ENCODE measurements at places on chromosomes 13 and 19. TPM values are rescaled to one million over a fixed set of nuclear protein-coding genes. Genes with fewer than 3 reads are reported as not detected.
A peak's percentile ranks its signal among the peaks of the same experiment; 100 is the strongest.

- no peak for DNase-seq
Measured at GRCh38 chr13:24097064-24097463, 63.5 kb upstream of the SPATA13 start.

GRCh38 chr19:28290963-28291657, 921.8 kb downstream of the UQCRFS1 start:
- DNase-seq: no peak

DNA sequence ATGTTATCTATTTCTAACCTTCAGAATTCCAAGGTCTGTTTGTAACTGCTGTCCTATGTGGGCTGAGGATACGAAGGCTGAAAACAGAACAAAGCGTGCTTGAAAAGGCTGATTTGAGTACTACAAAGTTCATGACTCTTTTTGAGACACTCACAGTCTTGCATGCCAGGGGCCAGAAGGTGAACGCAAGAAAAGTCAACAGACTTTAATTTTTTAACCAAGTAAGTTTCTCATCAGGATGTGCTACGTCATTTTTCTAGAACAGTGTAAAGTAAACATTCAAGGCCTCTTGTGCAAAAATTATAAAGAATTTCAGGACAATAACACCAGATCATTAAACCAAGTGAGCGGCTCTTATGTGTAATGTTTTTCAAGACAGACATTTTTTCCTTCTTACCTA, 163.5 kb downstream of the COG6 start:
- no peak for DNase-seq

GRCh38 chr13:29886446-29886845, 36.0 kb upstream of the UBL3 start:
- no peak for DNase-seq

GRCh38 chr19:30704771-30705330, 332.7 kb downstream of the ZNF536 start:
- DNase-seq: peak; percentile 8

GRCh38 chr13:50529154-50529882, 314.2 kb downstream of the DLEU7 start:
- DNase-seq: peak; percentile 89

CCNE1 gene
- 2.5 TPM for total RNA-seq

CPB2 gene
- total RNA-seq: not detected

WDR87 gene
- not detected for total RNA-seq

Data from sigmoid colon (tissue), 7 donors.